ENCODE measurements at places on chromosomes 13 and 19. TPM values are rescaled to one million over a fixed set of nuclear protein-coding genes. Genes with fewer than 3 reads are reported as not detected.

RFPL4AL1 gene
- polyA plus RNA-seq: not detected

FXYD7 gene
- polyA plus RNA-seq: 0.17 TPM

CCDC8 gene
- not detected for polyA plus RNA-seq

LGALS4 gene
- polyA plus RNA-seq: 0.48 TPM

PRRG2 gene
- polyA plus RNA-seq: 0.66 TPM

DNA sequence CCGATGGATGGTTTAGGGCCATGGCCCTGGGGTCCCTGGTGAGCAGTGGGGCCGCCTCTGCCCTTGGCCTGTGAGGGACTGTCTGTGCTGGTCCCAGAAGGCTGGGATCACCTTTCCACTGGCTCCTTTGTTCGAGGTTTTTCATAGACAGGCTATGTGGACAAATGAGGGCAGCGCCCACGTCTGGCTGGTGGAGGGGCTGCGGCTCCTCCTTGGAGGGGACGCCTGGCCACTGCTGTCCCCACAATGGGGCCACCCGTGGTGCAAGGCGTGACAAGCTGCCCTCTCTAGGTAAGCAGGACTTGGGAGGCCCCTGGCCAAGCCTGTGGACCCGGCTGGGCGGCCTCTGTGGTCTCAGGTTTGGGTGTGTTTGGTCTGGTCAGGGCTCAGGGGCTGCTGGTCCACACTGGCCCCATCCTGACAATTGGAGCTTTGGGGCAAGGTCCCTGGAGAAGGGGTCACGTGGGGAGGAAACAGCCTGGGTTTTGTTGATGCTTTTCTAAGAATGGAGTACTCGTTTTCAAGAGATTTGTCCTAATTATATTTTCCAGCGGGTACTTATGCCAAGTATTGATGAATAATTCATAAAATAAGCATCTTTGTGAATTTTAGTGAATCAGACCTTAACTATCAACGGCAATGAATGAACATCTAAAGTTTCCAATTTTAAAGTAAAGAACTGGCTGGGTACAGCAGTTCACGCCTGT lies 33.3 kb downstream of the MCF2L start:
- DNase-seq: peak; percentile 61

- no peak for DNase-seq
Observed at GRCh38 chr19:45524575-45525129, 17.4 kb downstream of the VASP start.

GRCh38 chr19:16380943-16381755 lies 56.5 kb downstream of the KLF2 start:
- no peak for DNase-seq

DNA sequence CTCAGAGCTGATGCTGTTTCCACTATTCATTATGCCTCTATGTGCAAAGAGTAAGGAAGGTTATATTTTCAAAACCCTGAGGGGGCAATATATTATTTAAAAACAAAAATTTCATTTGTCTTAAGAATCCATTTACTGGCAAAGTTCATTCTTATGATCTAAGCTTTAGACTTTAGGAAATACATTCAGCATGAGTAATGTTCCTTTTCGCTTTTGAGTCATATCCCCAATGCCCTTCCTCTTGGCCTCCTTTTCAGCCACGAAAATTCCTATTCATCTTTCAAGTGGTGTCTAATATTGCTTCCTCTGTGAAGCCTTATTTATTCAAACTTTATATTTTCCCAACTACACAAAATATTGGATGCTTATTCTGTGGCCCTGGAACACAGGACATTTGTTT lies 1317.0 kb downstream of the PCDH9 start:
- DNase-seq: no peak

GRCh38 chr13:88736026-88736425 lies 1064.9 kb downstream of the SLITRK5 start:
- DNase-seq: no peak

- no peak for DNase-seq
Observed at GRCh38 chr13:50357136-50357535, 341.9 kb downstream of the KCNRG start.

GRCh38 chr19:9538183-9539058 lies at the start of gene ZNF426:
Gene ZNF426 (minus strand): TSS chr19:9538645. CDS start chr19:9536232, 2,413 bp downstream.
- peak; percentile 84 for DNase-seq

DNA sequence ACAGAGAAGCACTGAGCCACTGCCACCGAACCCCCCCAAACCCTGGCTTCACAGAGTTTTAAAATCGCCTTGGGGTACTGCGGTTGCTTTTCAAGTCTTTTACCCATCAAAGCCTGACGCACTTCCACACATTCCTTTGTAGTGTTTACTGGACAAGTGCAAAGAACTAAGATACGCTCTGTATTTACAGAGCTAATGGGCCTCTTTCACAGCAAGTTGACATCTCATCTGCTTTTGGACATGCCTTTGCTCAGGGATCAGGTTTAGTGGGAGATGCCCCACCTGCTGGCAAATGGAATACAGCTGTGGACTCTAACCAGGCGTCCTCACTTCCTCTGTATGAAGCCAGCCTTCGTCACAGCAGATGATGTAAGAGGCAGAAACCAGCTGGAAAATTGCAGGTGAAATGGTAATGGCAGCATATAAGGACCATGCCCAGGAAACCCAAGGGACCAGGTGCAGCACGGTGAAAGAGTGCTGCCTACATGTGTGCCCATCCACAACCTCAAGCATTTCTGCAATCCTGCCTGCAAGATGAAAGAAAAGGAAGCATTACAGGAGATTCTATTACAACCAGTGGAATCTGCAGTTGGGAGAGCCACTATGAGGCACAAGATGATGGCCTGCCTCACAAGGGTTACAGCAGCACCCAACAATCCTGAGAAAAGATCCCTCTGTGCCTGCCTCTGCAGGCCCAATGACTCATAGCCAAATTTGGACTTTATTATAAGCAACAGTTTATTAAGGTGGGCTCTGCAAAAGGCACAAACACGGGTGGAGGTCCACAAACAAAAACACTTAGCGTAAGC lies 34.7 kb downstream of the BRD4 start:
- peak; percentile 99 for DNase-seq

GRCh38 chr13:27194209-27194608 lies 22.6 kb upstream of the USP12 start:
- no peak for DNase-seq

Data from HepG2 (cell line).